ENCODE measurements at places on chromosomes 2 and 18.

GRCh38 chr2:160269365-160269764 is 69.3 kb upstream of the ITGB6 start:
- no peak for DNase-seq

DNA sequence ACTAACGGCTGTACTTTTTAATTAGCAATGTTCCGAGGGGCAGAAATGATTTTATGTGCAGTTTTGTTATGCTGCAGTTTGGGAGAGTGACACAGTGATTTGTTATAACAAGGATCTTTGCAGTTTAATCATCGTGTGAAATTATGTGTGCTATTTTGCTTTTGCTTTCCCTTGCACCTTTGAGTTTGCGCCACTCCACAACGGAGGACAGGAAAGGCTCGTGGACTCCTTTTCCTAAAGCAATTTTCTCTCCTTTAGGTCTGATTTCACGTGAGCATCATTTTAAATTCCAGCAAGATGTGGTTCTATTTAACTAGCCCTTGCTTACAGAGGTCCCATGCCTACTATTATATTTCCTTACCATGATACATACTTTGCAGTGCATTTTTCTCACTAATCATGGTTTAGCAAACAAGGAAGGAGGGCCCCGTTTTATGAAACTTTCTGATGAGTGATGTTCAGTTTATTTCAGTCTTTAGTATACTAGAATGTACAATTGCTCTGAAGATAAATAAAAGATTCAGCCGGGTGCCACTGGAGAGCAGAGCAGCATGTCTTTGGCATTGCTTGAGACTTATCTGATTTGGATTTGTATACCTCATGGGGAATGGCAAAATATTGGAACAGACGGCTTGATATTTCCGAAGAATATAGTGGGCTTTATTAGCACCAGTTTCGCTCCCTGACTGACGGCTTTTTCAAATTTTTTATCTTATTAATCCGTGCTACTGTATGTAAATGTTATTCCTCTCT is 528.2 kb upstream of the FANCL start:
- no peak for DNase-seq

- DNase-seq, result no peak
These were observed 617.1 kb upstream of the GYPC start for GRCh38 chr2:126038861-126039260.

- no peak for DNase-seq
These were observed 3.2 kb downstream of the CYP27A1 start for GRCh38 chr2:218785103-218785502.

GRCh38 chr2:60386436-60386835 is 167.0 kb downstream of the BCL11A start:
- no peak for DNase-seq

GRCh38 chr2:199471443-199472057 is 13.8 kb upstream of the SATB2 start:
- DNase-seq, result no peak

DNA sequence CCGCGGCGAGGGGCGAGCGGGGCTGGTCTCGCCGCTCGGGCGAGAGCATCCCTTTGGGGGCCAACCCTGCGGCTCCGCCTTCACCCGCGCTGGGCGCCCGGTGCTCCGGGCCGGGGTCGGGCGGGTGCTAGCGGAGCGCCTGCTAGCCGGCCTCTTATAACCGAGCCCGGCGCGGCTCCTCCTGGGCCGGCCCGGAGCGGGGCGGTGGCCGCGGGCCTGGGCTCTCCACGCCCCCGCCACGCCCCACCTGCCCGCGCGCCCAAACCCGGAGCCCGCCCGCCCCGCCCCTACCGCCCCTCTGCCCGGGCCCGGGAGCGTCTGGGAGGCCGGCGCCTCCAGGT is at the start of gene FOXI3:
TSS of gene FOXI3 (minus strand) at position 129 of the 341 bp plus-strand sequence. CDS start 158 bp downstream, outside the sequence.
- no peak for DNase-seq

DNA sequence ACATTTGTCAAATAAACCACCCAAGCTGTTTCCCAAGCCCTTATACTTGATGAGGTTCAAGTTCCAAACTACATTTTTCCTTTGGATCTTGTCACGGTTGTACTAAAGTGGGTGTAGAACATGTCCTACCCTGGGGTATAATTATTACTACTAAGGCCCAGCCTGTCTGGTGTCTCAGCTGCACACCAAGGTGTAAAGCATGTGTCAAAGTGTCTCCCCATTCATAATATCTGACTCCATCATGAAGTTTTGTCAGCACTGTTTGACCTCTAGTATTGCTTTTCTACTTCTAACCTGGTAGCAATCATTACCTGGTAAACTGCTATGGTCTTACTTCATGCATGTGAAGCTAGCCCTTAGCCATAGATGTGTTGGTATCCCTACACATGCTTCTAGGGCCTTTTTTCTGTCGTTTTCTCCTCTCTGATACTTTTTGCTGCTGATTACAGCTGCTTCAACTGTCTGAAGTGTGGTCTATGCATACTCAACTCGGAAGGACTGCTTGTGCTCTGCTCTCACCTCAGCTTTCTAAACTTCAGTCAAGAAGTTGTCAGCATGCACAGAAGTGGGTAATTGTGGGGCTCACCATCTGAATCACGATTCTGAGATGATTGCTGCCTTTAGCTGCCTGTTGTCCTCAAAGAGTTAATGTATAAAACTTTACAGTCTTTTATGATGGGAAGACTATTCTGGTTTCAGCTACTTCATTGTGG is 445.7 kb upstream of the TRIB2 start:
- no peak for DNase-seq

DNA sequence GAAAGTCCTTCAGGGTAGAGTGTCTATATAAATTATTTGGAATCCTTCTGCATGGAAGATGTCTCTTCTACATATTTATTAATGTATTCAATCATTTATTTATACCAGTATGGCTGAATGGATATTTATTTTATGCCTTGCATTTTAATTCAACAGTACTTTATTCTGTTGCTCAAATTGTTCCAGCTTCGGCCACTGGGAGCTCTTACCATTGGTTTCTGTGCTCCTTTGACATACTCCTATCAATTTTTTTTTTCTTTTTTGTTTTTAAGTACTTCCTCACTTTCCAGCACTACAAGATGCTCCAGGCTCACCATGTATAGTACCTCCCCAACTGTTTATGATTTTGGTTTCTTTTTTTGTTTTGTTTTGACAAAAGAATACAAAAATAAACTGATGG is 39.4 kb upstream of the WIPF1 start:
- DNase-seq, result no peak

- DNase-seq, result peak; percentile 71
These were observed at the start of gene C2orf68 for GRCh38 chr2:85611705-85612587. TSS of gene C2orf68 (minus strand) at chr2:85612066. CDS start at chr2:85611984, 82 bp downstream.

GRCh38 chr2:140349695-140350094 is 1569.5 kb upstream of the NXPH2 start:
- no peak for DNase-seq

DNA sequence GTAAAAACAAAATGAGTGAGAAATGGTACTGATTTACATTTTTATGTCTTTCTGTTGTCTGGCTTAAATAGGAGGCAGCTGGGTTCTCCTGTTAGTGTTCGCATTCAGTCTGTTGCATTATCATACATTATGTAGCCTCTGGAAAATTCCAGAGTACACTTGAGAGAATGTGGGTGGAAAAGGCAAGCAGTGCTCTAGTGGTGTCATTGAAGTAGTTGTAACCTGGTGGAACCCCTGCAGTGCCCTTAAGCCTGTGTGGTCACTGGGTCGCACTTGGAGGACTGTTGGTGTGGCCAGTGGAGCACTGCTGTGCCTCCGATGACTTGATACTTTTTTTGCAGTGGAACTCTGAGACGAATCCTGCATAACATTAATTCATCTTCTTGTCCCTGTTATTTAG is 52.4 kb downstream of the USP14 start:
- DNase-seq, result no peak

DNA sequence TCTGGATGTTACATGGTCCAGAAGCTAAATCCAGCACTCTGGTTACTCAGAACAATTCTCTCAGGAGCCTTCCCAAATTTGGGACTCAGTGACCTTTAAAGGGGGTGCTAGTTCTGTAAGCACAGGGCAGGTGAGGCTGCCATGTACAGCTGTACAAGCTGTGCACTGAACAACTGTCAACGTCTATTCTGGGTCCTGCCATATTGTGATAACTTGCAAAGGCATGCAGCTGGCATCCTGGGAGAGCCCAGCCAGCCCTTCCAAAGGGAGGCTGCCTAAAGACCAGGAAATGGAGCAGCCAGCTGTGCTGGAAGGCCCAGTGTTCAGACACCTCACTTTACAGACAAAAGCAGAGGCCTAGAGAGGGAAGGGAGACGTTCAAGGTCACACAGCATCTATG is 204.8 kb downstream of the KLHL29 start:
- DNase-seq, result no peak

DNA sequence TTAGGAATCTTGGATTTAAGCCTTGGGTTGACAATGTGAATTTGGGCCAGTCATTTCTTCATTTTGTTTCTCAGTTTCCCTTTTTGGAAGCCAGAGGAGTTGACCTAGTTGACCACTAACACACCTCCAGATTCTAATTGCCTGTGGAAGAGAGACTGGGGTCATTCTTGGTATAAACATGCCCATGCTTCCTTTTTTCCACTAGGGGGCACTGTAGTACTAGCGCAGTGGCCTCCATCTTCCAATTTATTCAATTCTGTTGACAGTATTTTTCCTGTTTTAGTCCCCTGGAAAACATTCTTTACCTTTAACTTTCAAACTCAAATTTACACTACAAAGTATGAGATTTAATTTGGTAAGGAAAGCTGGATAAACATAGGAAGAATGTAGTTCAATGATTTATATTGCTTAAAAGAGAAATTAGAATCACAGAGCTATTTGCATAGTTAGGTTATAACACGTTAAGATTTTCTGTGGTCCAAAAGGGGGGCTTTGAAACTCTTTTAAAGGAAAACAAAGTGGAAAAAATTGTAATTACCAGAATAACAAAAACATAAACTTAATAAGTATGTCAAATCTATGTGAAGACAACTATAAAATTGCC is 57.5 kb upstream of the AGPS start:
- no peak for DNase-seq

DNA sequence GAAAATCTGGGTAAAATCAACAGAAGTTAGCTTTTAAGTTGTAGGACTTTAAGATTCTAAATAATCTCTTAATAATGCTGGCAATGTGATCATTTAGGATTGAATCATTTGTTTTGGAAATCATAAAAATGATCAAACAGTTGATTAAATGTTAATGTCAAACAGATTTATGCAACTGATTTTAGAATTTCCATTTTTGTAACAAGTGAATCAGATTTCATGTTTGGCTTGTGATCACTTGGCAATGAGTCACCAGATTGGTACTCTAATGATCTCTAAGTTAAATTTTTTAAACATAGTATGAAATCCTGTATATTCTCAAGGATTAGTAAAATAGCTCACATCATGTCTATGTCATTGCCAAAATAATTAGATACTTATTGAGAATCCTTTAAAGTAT is 50.1 kb upstream of the UNC80 start:
- DNase-seq, result no peak

- no peak for DNase-seq
These were observed 115.4 kb upstream of the ZNF521 start for GRCh38 chr18:25467226-25467987.

DNA sequence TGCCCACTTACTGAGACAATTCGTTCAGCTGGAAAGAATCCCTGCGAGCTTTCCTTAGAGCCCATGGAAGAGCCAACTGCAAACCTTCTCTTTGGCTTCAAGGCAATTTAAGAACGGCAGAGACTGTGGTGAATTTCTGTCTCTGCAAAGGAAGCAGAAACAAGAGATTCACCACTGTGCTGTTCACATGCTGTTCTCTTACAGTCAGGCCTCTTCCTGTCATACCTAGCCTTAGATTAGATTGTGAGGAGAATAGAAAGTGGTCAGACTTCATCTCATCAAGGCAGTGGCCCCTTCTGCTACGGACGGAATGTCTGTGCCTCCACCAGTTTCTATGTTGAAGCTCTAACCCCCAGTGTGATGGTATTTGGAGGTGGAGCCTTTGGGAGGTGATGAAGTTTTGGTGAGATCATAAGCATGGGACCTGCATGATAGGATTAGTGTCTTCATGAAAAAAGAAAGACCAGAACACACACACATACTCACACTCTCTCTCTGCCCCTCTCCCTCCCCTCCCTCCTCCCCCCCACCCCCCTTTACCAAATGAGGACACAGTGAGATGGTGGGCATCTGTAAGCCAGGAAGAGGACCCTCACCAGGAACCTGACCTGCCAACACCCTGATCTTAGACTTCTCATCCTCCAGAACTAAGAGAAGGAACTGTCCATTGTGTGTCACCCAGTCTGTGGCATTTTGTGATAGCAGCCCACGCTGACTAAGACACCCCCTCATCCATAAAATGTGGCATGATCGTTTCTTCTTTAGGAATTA is 45.6 kb upstream of the NRP2 start:
- no peak for DNase-seq

All from stimulated activated CD4-positive, alpha-beta T cell treated with anti-CD3 and anti-CD28 coated beads, Interleukin-2, amount 100 ng/mL, for 4 hours (primary cell).